ENCODE measurements at places on chromosomes 11 and 22.

GRCh38 chr11:68153742-68154141 is 32.6 kb upstream of the CHKA start:
- DNase-seq = no peak

- no peak for DNase-seq
Observed at GRCh38 chr11:131616481-131617140, 246.2 kb downstream of the NTM start.

GRCh38 chr11:13366266-13367026 is 88.9 kb downstream of the BMAL1 start:
- no peak for DNase-seq

GRCh38 chr22:25014896-25015755 is 62.6 kb downstream of the KIAA1671 start:
- DNase-seq = no peak

DNA sequence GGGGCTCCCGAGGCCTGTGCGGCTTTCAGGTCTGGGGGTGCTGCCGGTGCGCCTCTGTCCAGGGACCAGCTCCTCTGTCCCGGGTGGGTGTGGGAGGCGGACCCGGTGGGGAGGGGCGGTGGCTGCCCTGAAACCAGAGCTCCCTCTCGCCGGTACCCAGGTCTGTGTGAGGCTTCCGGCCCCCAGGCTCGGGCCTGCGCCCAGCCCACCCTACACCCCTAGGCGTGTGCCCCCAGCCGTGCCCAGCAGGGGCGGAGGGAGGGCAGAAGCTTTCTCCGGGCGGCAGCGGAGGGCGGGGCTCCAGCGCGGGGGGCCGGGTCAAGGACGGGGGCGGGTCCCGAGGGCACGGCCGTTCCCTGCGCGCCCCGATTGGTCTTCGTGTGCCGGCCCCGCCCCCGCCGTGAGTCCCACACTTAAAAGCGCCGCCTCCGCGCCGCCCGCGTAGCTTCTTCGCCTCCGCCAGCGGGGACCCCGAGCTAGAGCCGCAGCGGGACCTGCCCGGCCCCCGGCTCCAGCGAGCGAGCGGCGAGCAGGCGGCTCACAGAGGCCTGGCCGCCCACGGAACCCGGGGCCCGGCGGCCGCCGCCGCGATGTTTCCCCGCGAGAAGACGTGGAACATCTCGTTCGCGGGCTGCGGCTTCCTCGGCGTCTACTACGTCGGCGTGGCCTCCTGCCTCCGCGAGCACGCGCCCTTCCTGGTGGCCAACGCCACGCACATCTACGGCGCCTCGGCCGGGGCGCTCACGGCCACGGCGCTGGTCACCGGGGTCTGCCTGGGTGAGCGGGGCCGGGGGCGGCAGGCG is 616 bp downstream of the PNPLA2 start:
- peak; percentile 92 for DNase-seq

DNA sequence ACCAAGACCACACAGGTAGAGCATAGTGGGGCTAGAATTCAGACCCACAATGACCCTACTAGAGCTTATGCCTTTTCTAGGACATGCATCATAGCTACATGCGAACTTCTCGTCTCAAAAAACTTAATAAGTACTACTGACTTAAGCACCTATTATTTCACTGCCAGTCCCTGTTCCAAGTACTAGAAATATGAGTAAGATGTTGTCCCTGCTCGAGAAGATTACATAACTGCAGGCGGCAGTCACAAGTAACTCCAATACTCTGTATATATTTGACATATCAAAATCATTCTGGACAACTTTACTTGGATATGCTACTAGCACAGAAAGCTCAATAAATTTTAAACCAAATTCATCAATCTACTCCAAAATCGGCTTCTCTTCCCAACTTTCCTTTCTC is 235.0 kb downstream of the TTC28 start:
- DNase-seq = no peak

DNA sequence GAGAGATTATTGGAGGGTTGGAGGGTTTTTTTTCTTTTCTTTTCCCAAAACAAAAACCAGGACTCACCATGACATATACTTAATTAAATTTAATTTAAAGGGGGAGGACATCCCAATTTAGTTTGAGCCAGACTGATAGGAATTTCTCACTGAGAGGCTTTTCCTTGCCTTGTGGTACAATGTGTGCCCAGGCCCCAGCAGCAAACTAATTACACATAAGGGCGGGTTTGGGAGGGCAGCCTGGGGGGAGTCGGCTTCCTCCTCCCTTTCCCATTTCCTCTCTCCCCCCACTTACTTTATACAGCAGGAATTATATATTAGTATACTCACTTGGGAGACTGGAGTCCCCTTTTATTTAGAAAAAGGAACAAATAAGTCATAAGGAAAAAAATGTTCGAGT is 2.9 kb downstream of the TEAD1 start:
- peak; percentile 33 for DNase-seq

- DNase-seq = no peak
Observed at GRCh38 chr11:28939381-28939780, 831.2 kb downstream of the METTL15 start.

- peak; percentile 45 for DNase-seq
Observed at GRCh38 chr11:66106786-66107599, 36.9 kb downstream of the PACS1 start.

GRCh38 chr11:70432065-70432464 is 33.7 kb downstream of the CTTN start:
- no peak for DNase-seq

DNA sequence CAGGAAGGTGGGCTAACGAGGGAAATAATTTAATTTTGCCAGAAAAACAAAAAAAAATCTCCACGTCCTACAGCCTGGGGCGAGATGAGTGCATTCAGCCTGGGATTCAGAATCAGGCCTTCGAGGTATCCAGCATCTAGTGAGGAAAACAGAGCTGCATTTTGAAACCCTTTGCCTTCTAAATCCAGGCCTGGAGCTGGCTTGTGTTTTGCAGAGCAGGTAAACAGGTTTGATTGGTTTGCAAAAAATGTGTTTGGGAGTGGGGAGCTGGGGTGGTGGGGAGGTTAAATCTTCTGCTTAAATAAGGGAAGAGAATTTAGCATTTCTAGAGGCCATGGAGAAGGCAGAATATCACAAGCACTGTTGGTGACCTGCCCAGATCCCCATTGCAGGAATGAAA is 29.7 kb upstream of the RASD2 start:
- DNase-seq = peak; percentile 30

- no peak for DNase-seq
Observed at GRCh38 chr22:41927813-41928212, 1.2 kb upstream of the TNFRSF13C start.

GRCh38 chr11:76656571-76657081 is 13.9 kb downstream of the LRRC32 start:
- no peak for DNase-seq

DNA sequence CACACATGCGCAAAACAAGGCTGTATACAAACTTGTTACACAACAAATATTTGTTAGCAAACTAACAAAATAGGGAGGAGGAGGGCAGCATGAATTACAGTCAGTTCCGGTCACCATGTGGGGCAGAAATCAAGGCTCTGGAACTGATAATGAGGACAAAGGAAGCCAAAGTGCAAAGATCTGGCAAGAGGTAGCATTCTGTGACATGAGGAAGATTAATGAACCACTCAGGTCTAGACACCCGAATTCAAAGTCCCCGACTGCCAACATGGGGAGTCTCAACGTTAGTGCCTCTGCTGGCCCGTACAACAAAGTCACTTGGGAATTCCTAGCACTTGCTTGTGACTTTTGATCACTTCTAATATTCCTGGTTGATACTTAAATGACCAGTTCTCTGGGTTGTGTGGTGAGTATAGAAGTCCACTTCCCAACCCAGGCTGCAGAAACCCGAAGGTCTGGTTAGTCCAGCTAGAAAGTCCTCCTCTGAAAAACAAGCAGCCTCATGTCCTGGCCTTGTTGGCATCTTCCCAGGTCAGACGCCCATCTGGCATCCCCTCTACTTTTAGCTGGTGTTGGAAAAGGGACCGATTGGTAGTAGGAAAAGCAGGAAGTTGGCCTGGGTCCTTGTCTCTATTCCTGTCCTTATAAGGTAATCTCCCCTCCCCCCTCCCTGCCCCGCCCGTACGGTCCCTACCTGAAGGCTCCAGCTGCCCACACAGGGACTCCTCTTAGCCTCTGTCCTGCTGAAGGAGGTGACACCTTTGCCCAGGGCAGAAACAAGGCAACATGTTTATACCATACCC is 1.6 kb downstream of the SUN2 start:
- peak; percentile 85 for DNase-seq

- no peak for DNase-seq
Observed at GRCh38 chr22:27270818-27271510, 530.6 kb downstream of the MN1 start.

GRCh38 chr11:1000357-1001278 is 35.9 kb downstream of the MUC6 start:
- DNase-seq = no peak

- DNase-seq = no peak
Observed at GRCh38 chr11:33778675-33779074, 4.4 kb upstream of the FBXO3 start.

DNA sequence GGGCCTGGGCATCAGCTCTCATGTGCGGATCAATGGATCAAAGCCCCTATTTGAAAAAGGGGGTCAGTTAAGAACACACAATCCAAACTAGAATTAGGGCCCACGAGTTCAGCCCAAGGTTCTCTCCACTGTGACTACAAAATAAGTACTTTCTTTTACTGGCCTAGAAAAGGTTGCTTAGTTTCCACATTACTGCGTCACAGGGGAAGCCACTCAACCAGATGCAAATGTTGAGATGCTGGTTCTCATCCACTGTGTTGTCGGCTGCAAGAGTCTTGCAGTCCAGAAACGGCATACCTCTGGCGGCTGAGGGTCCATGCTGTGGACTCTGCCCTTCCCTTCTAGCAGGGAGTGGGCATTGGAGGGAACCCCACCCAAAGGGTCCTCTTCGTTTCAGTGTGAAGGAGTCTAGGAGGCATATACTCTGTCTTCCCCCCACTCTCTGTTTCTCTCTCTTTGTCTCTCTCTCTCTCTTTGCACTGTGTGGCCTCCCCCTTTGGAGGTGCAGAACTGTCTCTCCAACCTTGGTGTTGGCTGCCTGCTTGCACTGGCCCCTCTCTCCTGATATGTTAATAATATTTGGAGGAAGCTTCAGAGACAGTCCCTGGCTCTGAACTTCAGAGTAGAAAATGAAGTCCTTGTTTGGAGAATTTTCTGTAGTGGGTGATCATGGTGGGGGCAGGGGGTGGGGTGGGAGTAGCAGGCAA is 99.0 kb upstream of the NNMT start:
- no peak for DNase-seq

DNA sequence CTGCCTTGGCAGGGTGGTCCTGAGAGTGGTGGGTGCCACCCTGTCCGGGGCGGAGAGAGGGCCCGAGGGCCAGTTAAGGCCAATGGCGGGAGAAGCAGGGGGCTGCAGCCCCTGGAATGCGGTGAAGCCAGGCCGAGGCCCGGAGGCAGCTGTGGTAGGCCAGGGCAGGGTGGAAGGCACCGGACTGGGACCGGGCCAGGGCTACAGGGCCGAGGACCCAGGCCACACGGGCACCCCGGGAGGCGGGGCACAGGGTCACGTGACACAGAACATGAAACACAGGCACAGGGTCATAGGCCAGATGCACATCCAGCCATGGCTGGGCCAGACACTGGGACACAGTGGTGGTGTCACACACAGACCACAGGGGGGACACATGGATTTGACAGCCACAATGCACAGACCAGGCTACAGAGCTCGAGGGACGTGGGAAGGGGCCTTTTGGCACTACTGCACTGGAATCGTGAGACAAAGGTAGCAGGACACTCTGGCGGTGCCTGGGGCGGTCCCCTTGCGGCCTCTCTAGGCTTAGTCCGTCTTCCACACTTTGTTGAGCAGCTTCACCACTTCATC is 2.8 kb downstream of the SLC25A1 start:
- DNase-seq = no peak

- no peak for DNase-seq
Observed at GRCh38 chr22:25770333-25770732, 28.3 kb downstream of the MYO18B start.

DNA sequence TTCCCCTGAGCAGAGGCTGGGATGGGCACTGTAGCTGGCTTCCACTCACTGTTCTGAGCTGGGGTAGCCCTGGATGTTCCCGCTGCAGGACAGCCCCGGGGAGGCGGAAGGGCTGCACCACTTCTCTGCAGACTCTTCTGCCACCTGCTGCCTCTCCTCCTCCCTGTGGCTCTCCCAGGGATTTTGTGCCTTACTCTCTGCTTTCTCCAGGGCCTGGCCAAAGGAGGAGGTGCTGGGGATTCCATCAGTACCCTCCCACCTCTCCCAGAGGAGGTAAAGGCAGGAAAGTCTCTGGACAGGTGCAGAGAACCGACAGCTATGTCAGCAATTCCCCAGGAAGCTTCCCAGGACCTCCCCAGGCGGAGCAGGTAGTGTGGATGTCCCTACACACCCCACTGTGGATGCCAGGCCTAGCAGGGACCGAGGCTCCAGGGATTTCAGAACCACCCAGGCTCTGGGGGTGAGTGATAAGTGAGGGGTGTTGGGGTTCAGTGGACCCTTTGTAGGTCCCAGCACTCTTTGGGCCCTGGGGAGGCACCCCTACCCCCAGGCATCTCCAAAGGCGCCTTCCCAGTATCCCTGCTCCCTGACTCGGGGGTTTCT is 11.3 kb downstream of the DUSP8 start:
- no peak for DNase-seq

- DNase-seq = no peak
Observed at GRCh38 chr11:108241330-108242037, 18.6 kb downstream of the ATM start.

DNA sequence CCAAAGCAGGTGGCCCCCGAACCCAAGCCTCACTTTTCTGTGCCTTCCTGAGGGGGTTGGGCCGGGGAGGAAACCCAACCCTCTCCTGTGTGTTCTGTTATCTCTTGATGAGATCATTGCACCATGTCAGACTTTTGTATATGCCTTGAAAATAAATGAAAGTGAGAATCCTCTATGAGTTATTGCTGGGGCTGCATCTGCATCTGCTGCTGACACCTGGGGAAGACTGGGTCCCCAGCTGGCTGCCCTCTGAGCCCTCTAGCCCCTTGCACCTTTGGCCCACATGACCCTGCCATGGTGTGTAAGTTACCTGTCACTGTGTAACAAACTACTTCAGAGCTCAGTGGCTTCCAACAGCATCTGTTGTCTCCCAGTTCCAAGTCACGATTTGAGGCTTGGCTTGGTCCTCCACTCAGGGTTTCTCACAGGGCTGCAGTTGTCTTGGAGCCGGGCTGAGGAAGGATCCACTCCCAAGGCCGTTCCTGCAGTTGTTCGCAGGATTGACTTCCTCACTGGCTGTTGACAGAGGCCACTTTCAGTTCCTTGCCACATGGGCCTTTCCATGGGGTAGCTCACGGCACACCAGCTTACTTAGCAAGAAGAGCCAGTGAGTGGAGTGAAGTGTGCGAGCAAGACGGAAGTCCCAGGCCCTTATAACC is 13.5 kb upstream of the UVRAG start:
- DNase-seq = no peak

GRCh38 chr11:63933459-63933858 is 5.3 kb upstream of the NAA40 start:
- DNase-seq = no peak

GRCh38 chr22:33160525-33160924 is 102.3 kb upstream of the SYN3 start:
- DNase-seq = no peak

All from epithelial cell of esophagus (primary cell).